Cerebellar cortex (tissue), 1 donor: ENCODE measurements at places on chromosomes 2 and 18.

- no peak for DNase-seq
These were observed 38.8 kb upstream of the AGFG1 start for GRCh38 chr2:227433171-227433570.

GRCh38 chr2:159706385-159706980, 5.8 kb upstream of the MARCHF7 start:
- peak; percentile 75 for DNase-seq

- DNase-seq, result no peak
These were observed 507.1 kb downstream of the TMEM182 start for GRCh38 chr2:103268841-103269498.

- no peak for DNase-seq
These were observed 43.3 kb downstream of the SERTAD2 start for GRCh38 chr2:64610316-64610855.

DNA sequence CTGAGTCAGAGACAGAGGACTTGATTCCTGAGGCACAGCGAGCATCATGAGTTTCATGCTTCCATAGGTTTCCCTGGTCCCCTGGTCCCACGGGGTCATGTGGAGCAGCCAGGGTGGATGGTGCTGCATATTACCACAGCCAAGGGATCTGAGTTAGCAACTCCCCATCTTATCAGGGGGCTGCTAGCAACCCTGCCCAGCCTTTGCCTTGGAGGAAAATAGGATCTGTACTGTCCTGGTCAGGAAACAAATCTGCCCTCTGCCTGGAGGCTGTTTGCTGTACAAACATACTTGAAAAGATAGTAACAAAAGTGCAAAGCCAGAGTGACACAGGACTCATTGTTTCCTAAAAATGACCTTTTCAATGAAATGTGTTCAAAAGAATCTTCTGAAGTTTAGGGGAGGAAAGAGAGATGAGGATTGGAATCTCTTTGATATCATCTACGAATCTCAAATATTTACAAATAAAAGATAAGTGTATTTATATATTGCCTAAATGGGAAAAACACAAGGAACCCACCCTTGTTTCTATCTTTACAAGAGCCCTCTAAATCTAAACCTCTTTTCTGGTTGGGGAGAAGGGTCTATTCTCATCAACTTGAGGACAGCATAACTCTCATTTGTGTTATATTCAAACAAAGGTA, 194.8 kb downstream of the CD226 start:
- DNase-seq, result no peak

DNA sequence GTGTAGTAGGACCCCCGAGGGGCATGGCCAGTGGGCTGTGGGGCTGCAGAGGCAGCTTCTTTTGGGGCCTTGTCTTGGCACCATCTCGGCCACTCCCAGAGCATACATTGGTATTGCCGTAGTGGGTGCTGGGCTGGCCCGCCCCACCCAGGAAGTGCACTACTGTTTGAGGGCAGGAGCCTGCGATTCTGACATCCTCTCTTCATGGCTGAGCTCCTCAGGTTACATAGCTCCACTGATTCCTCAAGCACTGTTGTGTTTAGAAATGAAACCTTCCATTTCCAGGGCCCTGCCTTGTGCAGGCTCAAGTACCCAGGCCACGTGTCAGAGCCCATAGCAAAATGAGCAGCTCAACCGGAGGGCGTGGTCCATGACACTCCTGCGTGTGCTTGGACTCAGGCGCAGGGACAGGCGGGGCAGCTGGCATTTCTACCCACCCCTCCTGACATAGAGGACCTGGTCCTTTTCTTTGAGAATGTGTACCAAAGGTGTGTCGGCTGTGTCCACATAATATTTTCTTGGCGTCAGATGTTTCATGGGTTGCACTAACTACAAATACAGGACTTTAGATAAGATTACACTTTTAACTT, 67.9 kb downstream of the DGKD start:
- no peak for DNase-seq

DNA sequence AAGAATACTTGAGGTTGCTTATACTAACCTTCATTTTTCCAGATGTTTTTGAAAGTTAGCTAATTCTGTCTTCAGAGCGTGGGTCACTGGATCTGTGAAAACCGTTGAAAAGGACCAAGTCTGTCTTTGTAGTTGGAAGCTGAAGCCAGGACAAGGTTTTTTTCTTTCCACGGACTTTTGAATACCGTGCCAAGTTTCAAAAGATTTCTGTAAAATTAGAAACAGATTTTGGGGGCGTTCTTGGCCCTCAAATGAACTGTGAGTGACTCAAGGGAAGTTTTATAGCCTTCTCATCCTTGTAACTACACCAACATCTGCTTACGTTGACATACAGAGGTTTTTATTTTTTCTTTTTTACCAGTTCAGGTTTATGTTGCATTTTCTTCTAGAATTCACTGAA, at the start of gene FAP:
FAP (minus strand) TSS at position 152 of the 400 bp plus-strand sequence; CDS start at position 34, 118 bp downstream.
- no peak for DNase-seq

DNA sequence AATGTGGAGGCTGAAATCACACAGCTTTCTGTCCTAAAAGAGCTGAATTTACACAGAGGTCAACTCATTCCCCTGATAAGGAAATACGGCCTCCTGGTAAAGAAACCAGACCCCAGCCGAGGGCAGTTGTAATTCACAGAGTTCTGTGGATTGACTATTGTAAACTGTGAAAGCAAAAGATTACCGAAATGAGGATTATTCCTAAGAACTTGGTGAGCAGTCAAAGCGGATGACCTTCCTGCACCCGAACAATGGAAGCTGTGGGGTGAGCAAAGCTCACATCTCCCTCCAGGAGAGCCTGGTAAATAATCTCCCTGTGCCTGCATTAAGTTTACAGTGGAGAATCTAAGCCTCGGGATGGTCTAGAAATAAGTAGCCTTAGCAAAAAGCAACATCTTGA, 138.2 kb upstream of the PXDN start:
- DNase-seq, result no peak

- no peak for DNase-seq
These were observed 739.4 kb upstream of the CHAC2 start for GRCh38 chr2:53028225-53028624.
